ENCODE measurements at places on chromosomes 4 and X.

- DNase-seq = no peak
Observed at GRCh38 chr4:40183615-40184411, 13.0 kb upstream of the RHOH start.

- DNase-seq = no peak
Observed at GRCh38 chr4:135201081-135201480, 999.5 kb upstream of the PABPC4L start.

GRCh38 chrX:49838374-49838773, 9.3 kb downstream of the PAGE4 start:
- peak; percentile 19 for DNase-seq

DNA sequence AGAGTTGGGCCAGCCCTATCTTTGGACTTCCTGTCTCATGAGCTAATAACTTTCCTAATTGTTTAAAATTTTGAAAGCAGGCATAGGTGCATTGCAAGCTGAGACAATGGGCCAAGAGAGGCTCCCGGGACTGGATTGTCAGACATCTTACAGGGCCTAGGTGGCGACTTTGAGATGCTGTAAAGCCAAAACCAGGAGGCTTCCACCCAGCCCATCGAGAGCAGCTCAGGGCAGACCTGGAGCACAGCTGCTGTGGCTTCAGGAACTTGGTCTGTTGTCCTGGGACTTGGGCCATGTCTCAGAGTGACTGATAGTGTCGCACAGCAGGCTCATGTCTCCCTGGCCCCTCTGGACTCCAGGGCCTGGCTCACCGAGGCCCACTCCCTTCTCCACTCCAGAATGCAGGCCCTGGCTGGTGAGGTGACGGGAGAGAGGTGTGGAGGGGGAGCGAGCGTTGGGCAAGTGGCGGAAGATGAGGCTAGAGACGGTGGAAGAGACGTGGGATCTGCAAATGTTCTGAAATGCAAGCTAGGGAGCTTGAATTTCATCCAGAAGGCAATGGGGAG, 24.1 kb upstream of the MTM1 start:
- no peak for DNase-seq

GRCh38 chr4:113221990-113222389, 172.5 kb downstream of the ANK2 start:
- DNase-seq = no peak

DNA sequence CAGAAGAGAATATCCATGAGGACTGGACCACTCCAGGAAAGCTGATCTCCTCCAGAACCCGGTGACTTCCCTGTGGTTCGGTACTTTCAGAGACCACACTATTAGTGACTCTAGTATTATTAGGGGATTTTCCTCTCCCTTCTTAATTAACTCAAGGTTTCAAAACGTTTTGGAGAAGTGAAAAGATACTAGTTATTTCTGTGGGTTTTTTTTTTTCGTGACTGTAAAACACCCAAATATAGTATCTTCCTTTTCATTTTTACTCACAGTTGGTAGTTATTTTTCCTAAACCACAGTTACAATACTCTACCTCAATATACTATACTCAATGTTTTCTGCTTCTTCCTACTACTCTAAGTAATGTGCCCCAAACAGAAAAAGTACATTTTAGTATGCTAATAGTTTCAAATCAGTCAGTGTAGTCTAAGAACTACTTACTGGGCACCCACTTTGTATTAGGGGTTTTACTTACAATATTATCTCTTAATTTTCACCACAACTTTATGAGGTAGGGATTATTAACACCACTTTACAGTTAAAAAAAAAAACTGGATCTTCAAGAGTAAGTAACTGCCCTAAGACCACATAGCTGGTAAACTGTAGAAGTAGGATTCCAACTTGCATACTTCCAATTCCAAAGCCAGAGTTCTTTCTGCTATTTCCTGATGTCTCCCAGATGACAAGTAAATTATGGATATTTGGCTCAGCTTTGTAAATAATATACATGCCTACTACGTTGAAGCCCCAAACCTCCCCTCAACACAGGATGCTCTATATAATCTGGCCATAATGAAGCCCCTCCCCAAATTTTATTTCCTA, 45.0 kb downstream of the SLC9A7 start:
- DNase-seq = no peak

- no peak for DNase-seq
Observed at GRCh38 chr4:89645482-89645881, 191.5 kb downstream of the SNCA start.

DNA sequence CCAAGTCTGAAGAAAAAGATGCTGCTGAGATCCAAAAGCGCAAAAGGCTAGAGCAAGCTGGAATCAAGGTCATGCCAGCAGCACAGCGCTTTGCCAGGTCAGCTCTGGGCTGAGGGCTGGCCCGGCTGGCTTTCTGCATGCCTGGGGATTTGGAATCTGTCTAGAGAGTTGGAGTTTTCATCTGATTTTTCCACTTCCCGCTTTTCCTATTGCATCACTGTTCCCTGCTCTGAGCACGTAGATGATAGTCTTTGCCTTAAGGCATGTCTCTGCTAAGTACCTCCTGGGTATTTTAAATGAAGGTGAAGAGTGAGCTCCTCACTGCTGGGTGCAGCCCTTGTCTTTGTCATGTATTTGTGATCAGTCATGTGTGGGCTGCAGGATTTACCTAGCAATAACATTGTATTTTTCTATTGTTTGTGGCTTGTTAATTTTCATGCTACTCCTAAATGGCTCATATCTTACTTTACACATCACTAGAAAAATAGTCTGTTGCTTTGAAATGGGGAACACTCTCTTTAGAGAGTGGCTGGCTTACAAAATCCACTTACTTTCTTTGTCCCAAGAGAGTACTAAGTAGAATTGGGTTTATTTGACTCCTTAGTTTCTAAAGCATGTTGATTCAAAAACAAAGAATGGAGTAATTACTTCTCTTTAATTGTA, 82.8 kb downstream of the LIMCH1 start:
- peak; percentile 51 for DNase-seq

DNA sequence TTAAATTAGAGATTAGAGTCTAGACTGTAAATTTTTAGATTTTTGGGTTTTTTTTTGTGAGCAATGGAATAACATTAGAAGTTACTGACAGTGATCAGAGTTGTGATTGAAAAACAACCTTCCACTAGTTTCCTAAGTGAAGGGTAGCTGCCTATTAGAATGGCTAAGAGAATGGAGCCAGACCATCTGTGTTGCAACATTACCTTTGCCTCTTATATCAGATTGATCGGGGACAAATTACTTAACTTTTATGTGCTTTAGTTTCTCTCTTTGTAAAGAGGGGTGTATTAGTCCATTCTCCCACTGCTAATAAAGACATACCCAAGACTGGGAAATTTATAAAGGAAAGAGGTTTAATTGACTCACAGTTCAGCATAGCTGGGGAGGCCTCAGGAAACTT, 12.5 kb upstream of the PI4K2B start:
- no peak for DNase-seq

DNA sequence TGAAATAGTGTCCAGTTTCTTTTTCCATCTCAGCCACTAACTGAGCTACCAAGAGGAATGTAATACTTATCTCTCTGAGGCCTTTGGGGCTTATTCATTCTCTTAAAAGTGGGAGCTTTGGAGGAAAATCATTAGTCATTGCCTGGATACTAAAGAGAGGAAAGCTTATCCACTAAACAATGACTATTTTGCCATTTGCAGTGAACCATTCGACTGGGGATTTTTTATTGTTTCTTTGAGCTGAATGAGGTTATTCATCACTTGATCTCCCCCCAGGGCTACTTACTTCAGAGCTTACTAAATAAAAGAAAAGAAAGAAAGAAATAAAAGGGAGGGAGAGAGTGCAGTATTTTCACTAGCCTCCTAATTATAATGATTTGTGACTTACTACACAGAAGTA, 1329.5 kb upstream of the TENM3 start:
- no peak for DNase-seq

DNA sequence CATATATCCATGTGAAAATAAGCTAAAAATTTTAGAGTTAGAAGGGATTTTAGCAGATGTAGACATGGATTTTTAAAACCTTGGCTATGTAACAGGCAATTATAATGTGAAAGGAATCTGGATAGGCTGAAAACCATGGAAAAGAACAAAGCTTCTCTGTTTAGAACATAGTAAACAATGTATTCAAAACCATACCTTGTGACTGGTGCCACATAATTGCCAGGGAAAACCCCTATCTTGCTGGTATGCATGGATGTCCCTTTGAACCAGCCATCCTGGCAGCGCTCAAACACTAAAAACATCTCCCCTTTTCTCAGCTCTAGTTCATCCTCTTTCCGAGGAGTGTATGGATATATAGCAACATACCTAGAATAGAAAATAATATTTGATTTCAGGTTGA, 110.6 kb upstream of the CBR4 start:
- DNase-seq = no peak

DNA sequence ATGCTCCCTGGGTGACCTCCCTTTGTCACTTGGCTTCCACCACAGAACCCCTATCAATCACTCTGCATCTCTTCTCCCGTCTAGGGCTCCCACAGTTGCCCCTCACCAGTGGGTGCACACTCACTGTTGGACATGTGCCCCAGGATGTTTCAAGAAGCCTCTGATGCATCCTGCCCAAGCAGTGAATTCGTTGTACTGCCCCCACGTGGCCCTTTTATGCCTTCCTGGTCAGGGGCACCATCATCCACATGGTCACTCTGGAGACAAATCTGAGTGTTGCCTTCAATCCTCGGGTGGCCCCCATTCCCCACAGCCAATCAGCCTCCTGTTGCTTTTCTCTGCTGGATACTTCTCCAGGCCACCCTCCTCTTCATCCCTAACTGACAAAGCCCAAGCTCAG, 12.2 kb downstream of the ITIH6 start:
- peak; percentile 44 for DNase-seq

- peak; percentile 66 for DNase-seq
Observed at GRCh38 chrX:107672955-107673378, 44.7 kb downstream of the PRPS1 start.

- no peak for DNase-seq
Observed at GRCh38 chrX:136291824-136292223, 8.9 kb upstream of the ADGRG4 start.

- no peak for DNase-seq
Observed at GRCh38 chr4:107619066-107619465, 101.0 kb downstream of the PAPSS1 start.

- no peak for DNase-seq
Observed at GRCh38 chr4:119739796-119740195, 111.2 kb upstream of the PDE5A start.

- DNase-seq = no peak
Observed at GRCh38 chr4:186108391-186108790, 3.9 kb downstream of the FAM149A start.

- DNase-seq = peak; percentile 47
Observed at GRCh38 chr4:17511509-17511949, 361 bp downstream of the QDPR start.

GRCh38 chr4:152038238-152038637, 277.4 kb upstream of the GATB start:
- no peak for DNase-seq

DNA sequence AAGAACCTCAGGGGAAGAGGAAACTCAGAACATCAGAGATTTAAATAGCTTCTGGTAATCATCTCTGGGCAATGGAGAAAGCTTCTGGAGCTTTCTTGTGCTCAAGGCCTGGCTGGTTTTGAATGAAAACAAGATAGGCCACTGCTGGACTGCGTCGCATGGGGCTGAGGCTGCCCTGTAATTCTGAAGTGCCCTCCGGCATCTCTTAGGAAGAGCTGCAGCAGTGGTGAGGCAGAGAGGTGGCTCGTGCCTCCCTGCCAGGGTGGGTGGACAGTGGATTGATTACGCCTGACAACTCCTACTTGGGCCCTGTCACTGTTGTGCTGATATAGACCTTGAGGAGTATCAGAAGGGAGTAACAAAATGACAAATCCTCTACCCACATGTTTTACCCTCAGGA, 279.7 kb downstream of the NR3C2 start:
- DNase-seq = no peak

GRCh38 chr4:150209140-150209829, 131.0 kb downstream of the DCLK2 start:
- peak; percentile 85 for DNase-seq

- DNase-seq = peak; percentile 21
Observed at GRCh38 chr4:159018062-159018629, 84.7 kb upstream of the RAPGEF2 start.

- DNase-seq = no peak
Observed at GRCh38 chr4:5925419-5926200, 32.7 kb upstream of the CRMP1 start.

- no peak for DNase-seq
Observed at GRCh38 chr4:148023512-148024181, 291.8 kb downstream of the ARHGAP10 start.

GRCh38 chr4:149923736-149924135, 108.1 kb upstream of the IQCM start:
- no peak for DNase-seq

GRCh38 chr4:14602206-14602605, 400.1 kb upstream of the CPEB2 start:
- no peak for DNase-seq

DNA sequence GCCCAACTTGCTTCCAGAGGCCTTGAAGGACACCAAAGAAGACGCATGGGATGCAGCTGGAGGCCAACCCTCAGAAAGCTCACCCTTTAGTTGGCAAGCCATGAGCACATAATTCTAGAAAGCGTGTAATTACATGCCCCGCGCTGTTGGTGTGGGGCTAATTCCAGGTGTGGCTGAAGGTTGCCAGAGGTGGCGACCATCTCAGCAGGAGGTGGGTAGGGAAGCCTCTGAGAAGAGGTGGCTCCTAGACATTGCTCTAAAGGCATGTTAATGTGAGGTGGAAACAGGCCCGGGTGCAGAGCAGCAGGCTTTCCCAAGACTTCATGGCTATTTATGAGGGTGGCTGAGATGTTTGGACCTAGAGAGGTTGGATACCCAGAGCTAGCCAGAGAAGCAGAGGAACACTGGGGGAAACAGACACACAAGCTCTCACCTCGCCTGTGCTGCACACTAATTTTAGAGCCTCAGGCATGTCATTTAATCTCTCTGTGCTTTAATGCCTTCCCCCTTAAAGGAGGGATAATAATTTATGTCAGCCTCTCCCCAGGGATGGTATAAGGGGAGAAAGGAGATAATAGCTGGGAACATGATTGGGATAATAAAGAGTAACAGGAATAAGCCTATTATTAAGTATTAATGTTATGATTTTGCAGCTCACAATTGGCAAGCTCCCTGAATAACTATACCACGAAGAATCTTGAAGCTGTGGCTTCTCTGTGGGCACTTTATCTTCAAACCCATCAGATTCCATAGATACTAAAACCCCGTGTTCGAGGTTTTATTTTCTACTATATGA, 60.0 kb upstream of the HELT start:
- DNase-seq = no peak
